ENCODE measurements at places on chromosomes 3 and 15.

DNA sequence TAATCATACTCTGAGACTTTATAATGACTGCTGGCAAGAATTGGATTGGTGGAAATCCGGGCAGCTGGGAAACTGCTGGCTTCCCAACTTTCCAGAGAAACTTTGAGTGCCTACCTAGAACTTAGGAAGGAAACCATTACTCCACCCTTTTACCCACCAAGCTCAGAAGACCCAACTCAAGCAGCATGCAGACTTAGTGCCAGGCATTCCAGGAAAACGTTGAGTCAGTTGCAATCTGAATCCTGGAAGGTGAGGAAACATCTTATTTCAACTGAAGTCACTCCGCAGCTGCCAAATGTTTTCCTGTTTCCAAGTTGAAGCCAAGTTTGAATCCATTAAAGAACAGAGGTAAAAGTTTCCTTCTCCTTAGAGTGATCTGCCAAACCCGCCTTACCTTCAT is 126.5 kb downstream of the ZNF385D start:
- DNase-seq, result no peak

DNA sequence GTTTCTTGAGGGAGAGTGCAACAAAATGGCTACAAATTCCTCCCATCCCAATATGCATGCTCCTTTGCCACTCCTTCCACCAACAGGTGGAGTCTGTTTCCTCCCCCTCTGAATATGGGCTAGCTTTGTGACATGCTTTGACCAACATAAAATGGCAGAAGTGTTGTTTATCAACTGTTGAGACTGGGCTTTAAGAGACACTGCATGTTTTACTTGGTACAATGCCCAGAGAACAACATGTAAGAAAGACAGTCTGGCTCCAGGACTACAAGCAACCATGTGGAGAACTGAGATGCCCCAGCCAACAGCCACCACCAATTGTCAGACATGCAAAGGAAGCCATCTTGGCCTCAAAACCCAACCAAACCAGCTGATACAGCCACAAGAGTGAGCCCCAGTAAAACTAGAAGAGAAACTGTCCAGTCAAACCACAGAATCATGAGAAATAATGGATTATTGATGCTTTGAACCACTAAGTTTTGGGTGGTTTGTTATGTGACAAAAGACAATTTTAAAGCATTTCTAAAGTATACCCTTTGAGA is 40.5 kb downstream of the NUDT16 start:
- DNase-seq, result no peak

GRCh38 chr15:82630033-82630432 is 17.1 kb downstream of the CPEB1 start:
- no peak for DNase-seq

DNA sequence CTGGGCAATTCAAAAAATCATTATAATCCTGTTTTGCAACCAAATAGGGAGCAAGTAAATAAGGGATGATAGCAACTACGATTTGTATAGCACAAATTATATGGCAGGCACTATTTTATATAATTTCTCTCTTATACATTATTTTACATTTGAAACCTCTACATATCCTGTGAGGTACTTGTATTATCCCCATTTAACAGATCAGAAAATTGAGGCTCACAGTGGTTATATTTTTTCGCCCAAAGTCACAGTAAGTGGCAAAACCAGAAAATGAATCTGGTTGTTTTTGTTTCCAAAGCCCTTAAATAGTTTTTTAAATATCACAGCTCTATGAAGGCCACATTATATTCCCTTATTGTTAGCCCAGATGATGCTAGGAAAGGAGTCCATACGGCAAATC is 74.3 kb downstream of the MLH1 start:
- DNase-seq, result no peak

DNA sequence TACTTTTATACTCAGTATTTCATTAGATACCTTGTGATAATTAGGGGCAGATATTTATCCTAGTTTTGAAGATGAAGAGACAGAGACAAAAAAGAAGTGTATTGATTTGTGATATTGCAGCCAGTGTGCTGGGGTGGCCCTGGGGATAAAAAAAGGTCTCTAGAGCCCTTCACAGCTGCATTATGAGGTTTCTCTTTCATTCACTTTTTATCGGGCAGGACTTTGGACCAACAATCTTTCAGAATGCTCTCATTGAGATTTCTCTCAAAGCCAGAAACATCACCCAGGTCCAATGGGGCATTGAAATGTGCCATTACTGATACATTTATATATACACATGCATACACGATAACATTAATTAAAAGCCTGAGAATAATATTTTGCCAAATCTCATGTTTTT is 20.5 kb upstream of the SELENOT start:
- no peak for DNase-seq

DNA sequence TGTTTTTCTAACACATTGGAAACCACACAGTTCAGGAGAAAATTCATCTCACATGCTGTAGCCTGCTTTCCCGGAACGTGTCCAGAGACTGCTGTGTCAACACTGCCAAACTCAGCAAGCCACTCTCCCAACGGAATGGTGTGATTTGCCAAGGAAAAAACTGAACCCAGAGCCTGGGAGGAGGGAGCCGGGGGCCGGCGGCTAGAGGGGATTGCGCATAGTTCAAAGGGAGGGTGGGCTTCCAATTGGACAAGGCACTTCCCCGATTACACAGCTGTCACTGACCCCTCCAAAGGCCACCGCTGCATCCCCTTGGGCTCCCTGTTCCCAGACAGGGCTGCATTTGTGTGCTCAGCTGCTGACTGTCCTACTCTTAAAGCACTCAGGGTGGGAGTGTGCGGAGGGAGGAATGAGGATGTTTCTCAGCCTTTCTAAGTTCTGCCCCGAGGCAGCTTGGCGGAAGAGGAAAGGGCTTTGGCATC is 256.2 kb downstream of the ZNF621 start:
- peak; percentile 17 for DNase-seq

DNA sequence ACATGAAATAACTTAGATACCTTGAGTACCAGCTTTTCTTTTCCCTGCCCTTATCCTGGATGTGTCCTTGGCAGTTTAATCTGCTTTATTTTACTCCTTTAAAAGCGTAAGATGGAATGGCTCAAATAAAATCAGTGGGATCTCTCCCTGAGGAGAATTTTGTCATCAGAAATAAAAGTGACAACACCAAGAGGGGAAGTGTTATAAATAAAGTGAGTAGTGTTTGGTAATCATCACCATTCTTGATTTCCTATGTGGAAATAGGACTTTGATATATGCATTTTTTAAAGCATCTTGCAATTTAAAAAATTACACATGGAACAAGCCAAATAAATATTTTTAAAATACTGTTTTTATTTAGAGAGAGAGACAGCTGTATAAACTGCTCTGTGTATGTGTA is 76.5 kb downstream of the MBNL1 start:
- no peak for DNase-seq

- no peak for DNase-seq
Measured at GRCh38 chr3:108018552-108018951, 72.3 kb downstream of the CD47 start.

- no peak for DNase-seq
Measured at GRCh38 chr15:38335116-38335515, 82.5 kb downstream of the SPRED1 start.

GRCh38 chr3:139937674-139938279 is 2.8 kb downstream of the CLSTN2 start:
- peak; percentile 89 for DNase-seq

DNA sequence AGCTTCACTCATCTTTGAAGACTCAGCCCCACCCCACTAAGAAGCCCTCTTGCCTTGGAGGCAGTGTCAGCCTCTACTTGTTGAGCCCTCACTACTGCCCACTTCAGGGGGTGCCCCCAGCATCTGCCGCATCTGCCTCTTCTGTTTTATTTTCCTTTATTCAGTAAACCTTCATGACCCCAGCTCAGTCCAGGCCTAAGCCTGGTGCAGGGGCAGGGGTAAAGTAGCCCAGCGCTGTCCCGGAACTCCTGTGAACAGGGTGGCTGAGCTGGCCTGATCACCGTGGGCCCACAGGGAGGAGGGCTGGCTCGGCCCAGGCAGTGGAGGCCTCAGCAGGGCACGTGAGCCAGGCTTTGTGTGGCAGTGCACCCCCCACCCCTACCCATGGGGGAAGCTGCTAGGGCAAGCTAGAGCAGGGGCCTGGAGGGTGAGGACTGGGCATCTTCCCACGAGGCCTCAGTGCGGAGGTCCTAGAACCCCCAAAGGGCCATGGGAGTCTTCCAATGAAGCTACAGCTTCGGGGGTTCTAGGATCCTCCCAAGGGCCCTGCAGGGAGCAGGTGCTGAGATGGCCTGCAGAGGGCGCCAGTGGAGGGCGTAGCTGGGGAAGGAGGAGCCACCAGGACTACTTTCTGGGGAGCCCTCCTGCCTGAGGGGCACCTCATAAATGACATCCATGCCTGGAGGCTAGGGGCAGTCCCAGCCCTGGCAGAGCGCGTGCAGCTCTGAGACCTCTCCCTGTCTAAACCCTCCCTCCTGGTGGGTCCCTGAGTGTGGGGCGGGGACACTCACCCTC is 36.0 kb downstream of the TSPAN3 start:
- peak; percentile 93 for DNase-seq

GRCh38 chr3:11618904-11619303 is 24.8 kb downstream of the VGLL4 start:
- no peak for DNase-seq

DNA sequence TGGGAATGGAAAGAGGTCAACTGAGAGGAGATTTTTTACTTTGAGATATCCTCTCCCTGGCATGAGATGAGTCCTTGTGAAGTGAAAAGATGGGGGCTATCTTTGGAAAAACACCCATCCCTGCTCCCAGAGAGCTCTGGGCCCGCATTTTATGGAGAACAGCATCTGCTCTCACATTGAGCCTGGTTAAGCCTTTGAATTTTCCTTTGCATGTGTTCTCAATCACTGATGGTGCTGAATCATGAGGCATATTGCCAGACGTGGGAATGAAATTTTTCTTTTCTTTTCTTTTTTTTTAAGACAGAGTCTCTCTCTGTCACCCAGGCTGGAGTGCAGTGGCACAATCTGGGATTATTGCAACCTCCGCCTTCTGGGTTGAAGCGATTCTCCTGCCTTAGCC is 24.4 kb downstream of the TMEM45A start:
- DNase-seq, result no peak

DNA sequence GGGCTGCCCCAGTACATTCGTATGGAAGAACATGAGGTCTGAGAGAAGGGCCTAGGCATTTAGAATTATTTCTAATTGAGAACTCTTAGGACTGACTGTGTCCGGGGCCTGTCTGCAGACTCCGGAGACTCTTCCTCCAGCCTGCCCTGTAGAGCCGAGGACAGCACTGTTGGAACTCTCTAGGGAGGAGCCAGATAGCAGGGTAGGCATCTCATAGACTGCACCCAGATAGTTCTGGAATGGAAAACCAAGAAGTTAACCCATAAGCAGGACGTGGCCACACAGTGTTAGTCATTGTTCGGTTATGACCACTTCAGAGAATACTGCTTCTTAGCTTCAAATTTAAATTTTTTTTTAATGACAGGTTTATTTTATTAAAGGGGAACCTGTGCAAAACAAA is 59.5 kb downstream of the SNRK start:
- DNase-seq, result no peak

DNA sequence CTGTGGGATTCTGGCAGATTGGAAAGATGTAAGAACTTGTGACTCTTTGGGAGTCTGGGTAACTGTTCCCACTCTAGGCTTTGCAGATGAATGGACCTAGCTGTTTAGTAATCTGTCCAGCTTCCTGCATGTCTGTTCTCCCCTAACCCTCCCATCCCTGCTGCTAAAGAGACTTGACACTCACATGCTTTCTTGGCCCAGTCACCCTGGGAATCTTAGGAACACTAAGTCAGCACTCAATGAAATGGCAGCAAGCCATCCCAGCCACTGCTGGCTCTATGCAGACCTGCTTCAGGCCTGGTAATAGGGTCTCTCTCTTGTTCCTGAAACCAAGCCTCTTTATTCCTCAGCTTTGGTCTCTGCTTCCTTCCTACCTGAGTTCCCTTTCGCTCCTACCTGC is 63.7 kb upstream of the THSD4 start:
- DNase-seq, result no peak

Data from posterior cingulate gyrus (tissue), 11 donors.